Retina (tissue), 1 donor: ENCODE measurements at places on chromosomes 13 and 19.

GRCh38 chr19:38711726-38712153 lies 32.5 kb downstream of the CAPN12 start:
- DNase-seq: no peak

- no peak for DNase-seq
Observed at GRCh38 chr13:25981060-25981459, 70.8 kb downstream of the SHISA2 start.

DNA sequence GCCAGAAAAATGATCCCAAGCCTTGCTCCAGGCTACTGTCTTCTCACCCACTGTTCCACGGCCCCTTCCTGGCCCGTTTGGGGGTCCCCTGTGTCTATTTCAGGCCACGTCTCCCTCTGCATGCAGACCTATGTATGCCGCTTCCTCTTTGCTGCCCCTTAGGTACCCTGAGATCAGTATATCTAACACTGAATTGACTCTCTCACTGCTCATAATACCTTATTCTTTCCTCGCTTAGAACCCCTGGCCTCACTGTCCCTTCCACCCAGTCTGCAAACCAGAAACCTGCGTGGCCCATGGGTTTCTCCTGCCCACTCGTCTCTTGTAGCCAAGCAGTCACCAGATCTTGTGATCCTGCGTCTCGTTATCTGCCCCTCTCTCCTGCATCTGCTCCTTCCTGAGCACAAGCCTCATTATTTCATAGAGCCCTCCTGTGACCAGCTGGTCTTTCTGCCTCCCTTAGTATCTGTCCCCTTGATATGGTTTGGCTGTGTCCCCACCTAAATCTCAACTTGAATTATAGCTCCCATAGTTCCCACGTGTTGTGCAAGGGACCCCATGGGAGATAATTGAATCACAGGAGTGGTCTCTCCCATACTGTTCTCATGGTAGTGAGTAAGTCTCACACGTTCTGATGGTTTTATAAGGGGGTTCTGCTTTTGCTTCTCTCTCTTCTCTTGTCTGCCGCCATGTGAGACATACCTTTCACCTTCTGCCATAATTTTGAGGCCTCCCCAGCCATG lies 109.0 kb upstream of the RNF113B start:
- DNase-seq: no peak

- no peak for DNase-seq
Observed at GRCh38 chr13:33446821-33447725, 161.5 kb upstream of the STARD13 start.

DNA sequence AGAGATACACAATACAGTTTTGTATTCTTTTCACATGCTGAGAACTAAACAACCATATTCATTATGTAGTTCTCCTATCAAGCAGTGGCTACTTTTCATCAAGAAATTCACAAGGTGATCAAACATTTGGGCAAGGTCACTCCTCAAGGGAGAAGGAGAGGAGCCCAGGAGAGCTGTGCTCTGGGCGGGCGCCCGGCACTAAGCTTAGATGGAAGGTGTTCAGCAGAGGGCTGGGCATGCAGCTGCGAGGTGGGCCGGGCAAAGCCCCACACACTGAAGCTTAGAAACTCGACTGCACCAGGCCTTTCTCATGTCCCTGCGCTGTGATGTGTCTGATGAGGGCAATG lies 30.4 kb upstream of the SPACA7 start:
- no peak for DNase-seq

- no peak for DNase-seq
Observed at GRCh38 chr13:113260996-113261395, 36.0 kb upstream of the LAMP1 start.

- no peak for DNase-seq
Observed at GRCh38 chr13:113897966-113898365, 34.1 kb upstream of the GAS6 start.

GRCh38 chr19:35229601-35230000 lies 1.1 kb upstream of the FAM187B start:
- DNase-seq: no peak

DNA sequence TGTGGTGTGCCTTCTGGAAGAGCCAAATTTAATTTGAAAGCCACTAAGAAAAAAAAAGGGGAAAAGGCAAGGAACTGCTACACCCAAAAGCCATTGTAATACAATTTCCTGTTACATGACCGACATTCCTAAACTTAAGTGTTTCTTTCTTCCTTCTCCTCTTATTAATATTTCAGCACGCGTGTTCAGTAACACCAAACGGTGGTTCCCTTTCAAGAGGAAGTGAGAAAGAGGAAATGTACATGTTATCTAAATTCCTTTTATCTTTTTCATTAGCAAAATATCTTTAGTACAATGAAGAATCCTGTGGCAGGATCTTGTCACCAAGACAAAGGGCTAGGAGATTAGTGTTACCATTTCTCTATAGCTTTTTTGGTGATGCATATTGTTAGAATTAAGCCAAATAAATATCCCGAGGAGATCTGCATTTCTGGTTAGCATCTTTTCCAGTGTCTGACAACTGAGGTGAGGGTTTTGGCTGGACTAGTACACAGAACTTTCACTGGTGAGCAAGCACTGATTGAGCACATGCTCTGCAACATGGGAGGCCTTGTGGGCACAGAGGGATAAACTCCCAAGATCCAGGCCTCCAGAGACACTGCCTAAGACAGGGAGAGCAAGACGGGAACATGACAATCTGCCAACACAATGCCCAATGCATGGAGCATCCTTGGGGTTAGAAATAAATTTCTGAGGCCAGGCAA lies 22.1 kb downstream of the LATS2 start:
- no peak for DNase-seq

DNA sequence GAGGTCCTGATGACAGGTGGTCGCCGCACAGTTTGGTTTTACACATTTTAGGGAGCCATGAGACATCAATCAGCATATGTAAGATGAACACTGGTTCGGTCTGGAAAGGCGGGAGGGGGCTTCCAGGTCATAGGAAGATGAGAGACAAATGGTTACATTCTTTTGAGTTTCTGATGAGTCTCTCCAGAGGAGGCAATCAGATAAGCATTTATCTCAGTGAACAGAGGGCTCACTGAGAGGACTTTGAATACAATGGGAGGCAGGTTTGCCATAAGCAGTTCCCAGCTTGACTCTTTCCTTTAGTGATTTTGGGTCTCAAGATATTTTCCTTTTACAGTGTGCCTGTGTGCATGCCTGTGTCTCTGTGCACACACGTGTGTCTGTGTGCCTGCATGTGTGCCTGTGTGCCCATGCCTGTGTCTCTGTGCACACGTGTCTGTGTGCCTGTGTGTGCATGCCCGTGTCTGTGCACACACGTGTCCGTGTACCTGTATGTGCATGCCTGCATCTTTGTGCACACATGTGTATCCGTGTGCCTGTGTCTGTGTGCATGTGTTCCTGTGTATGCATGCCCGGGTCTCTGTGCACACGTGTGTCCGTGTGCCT lies 35.5 kb upstream of the TMEM255B start:
- DNase-seq: no peak

DNA sequence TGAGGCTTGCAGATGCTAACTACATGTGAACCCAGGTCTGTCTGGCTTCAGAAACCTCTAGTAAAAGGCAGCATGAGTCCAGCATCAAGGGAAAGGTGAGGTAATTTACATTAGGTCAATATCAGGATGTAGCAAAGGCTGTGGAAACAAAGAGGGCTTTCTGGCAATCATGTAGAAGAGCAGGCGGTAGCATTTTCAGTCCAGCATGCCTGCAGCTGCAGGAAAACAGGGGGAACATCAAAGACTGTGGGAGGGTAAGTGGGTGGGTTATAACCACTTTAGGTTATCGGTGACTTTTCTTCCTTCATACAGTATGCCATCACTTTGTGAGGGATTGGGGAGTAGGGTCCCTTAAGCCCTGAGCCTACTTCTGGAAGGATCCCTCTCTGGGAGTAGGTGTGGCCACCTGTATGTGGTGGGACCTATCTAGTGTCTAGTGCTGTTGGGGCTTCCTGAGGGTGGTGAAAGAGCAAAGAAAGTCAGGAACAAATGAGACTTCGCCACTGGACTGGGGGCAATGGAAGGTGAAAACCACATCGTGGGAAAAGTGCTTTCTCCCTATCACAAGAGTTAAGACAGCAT lies 10.8 kb downstream of the SUGP2 start:
- no peak for DNase-seq

- DNase-seq: no peak
Observed at GRCh38 chr13:42038661-42039456, 9.6 kb upstream of the DGKH start.

DNA sequence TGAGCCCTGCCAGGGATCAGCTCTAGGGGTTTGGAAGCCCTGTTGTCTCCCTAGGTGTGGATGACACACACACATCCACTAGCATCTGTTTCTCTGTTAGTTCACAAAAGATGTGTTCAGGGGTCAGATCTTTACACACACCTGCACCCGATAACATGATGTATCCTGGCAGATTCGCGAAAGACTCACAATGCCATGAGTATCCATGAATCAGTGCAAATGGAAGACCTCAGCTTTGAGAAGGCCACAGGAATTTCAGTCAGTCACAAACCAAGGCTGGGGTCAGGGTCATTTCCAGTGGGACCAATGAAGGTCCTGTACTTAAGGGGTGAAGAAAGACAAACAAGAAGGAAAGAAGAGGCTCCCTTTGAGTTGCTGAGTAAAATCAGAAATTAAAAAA lies 898.2 kb downstream of the UQCRFS1 start:
- DNase-seq: peak; percentile 44

DNA sequence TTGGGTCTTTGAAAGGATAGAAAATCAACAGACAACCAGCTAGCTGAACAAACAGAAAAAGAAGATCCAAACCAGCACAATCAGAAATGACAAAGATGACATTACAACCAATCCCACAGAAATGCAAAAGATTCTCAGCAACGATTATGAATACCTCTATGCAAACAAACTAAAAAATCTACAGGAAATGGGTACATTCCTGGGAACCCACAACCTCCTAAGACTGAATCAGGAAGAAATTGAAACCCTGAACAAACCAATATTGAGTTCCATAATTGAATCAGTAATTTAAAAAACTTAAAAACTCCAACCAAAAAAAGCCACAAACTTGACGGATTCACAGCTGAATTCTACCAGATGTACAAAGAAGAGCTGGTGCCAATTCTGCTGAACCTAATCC lies 20.9 kb upstream of the C1QTNF9B start:
- no peak for DNase-seq

DNA sequence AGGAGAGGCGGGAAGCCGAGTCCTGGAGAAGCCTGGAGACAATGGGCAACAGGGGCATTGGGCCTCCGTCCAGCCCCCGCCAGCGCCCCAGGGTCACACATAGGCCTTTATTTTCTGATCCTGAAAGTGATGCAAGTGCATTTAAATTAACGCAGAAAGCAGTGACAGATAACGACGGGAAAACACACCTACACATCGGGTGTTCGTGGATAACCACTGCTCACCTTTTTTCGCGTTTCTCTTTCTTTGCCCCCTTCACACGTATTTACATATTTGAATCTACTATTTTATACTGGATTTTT lies 30.4 kb upstream of the GRTP1 start:
- no peak for DNase-seq

DNA sequence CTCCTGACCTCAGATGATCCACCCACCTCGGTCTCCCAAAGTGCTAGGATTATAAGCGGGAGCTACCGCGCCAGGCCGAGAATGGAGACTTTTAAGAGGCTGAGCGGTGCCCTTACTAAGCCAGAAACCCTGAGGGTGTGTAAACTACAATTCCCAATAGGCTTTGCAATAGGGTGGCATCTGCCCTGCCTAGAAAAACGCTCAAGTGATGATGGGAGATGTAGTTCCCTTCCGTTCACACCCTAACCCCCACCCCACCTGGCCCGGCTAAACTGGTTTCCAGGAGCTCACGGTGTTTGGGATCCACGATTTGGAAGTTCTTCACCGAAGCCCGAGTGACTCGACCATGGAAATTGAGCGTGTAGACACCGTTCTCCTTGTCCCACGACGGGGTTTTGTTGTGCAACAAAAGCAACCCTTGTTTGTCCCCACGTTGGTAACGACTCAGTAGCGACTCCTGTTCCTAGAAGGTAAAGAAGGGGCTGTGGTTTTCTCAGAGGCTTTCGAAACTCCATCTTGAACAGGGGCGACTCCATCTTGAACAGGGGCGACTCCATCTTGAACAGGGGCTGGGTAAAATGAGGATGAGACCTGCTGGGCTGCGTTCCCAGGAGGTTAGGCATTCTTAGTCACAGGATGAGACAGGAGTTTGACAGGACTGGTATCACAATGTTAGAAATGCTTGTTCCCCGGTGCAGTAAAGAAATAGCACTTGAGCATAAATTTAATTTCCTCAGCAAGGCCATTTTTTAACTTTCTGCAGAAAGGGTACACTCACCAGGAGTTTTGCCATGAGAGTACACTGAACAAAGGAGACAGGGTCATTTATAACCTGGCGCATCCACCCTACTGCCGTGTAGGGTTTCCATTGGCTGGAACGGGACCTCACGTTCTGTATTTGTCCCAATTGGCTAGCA lies 9.8 kb downstream of the PPP1R15A start:
- DNase-seq: no peak

DNA sequence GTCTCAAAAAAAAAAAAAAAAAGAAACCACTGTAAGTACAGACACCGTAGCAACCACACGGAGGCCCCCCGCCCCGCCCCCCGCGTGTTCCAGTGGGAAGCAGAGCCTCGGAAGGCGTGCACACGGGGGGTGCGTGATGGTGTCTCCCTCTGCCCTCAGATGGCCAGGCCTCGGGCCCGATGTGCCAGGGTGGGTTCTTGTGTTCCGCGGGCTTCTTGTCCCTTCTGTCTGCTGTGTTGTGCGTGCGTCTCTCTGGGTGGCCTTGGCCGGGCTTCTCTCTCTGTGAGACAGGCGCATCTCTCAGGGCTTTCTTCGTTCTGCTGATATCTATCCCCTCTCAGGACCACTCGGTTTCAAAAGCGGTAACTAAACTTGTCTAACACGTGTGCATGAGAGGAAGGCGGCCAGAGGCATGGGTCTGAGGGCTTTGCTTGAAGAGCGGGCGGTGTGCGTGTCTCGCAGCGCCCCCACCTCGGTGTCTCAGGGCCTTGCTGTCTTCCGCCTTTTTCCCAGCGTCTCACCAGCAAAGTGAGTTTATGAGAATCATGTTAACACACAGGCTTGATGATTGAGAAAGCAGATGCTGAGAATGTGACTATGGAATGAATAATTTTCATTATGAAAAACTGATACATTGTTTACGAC lies 12.6 kb downstream of the ATP11A start:
- no peak for DNase-seq

DNA sequence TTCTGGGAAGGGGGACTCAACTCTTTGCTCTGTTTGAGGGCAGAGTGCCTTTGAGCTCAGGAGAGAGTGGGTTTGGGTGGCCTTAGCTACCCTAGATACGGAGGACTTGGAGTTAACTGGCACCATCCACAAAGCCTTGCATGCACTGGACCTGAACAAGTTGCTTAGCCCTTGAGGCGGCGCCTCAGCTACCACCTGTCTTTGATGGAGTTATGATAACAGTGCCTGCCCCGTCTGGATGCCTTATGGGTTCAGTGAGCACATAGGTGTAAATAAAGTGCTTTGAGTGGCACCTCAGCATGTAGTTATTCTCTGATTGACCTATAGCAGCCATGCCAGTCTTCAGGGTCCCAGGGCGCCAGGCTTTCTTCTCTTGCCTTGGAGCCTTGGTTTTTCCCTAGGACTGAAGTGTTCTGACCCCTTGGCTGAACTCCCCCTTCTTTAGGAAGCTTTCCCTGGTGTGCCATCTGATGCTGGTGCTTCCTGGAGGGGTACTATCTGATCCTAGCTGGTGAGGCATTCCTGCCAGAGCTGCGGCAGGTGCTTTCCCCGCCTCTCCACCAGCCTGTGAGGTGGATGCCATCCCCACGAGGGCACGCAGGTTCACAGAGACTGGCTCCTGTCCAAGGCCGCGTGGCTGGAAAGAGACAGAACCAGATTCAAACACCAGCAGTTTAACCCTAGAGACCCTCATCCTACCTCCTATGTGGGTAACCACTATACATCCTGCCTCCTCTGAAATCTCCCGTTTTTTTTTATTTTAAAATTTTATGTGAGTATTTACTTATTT lies 5.8 kb downstream of the BCKDHA start:
- DNase-seq: no peak
